Endothelial cell of umbilical vein (primary cell): ENCODE measurements at places on chromosomes 5 and 9.

- DNase-seq = no peak
Observed at GRCh38 chr5:102596113-102596512, 97.3 kb upstream of the SLCO6A1 start.

DNA sequence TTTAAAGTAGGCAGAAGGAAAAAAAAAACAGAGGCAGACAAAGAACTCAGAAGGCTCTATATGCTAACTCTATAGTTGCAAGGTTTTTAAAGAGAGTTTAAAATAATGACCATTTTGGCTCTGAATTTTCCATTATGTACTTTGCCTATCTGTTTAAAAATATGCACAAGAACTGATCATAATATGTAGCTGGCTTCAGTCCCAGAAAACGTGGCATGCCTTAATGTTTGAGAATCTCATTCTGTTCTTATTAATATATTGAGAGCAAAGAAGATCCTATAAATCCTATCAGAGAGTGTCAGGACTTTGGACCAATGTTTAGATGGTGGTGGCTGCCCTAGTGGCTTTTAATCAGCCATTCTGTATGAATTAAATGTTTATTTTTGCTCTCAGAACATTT lies 121.5 kb downstream of the JMY start:
- DNase-seq = no peak

DNA sequence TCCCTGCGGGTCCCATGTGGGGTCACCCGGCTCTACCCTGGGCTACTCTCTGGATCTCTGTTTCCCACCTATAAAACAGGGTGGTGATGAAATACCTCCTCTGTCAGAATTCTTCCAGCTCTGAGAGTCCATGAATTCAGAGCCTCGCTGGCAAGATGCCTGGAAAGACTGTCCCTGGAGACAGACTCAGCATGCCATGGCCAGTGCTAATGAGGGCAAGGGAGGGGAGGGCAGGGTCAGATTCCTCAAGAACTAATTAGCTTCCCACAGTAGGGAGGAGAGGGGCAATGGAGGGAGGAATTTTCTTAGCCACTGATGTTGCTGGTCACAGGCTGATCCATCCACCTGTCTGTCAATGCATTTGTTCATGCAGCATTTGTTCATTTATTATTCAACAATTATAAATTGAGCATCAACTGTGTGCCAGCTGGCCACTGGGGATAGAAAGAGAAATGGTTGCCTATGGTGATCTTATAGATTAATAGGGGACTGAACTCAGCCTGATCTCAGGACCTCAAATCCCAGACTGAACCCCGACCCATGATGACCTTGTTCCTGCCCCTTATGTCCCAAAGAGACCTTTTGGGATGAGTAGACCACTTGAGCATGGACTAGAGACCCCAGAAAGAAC lies 4.7 kb downstream of the SYNPO start:
- no peak for DNase-seq

GRCh38 chr5:60232036-60232795 lies 338.7 kb upstream of the PDE4D start:
- DNase-seq = no peak

DNA sequence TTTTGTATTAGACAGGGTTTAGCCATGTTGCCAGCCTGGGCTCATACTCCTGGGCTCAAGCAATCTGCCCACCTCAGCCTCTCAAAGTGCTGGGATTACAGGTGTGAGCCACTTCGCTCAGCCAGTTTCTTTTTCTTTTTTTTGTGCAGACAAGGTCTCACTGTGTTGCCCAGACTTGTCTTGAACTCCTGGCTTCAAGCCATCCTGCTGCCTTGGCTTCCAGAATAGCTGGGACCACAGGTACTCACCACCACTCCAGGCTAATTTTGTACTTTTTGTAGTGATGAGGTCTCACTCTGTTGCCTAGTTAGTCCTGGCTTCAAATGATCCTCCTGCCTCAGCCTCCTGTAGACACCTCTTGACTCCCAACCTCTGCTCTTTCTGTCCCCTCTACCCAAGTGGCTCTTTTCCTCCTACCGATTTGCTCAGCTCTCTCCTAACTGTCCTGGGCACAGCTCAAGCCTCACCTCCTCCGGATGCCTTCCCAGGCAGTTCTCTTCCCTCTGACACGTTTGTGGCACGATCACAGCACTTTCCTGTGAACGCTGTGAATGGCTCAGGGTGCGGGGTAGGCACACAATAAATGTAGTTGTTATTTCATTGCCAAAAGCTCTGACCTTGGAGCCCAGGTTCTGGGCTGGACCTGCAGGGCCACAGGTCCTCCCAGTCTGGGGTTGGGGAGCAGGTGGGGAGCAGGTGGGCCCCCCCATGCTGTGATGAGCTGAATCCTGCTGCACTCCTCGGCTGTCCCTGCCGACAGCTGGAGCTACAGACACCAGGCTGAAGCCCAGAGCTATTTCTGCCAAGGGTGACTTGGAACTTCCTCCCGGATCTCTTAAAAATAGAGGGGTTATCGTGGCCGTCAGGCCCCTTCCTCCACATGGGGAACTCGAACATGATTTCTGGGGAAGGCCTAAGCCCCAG lies 23.9 kb downstream of the GFI1B start:
- no peak for DNase-seq

- peak; percentile 48 for DNase-seq
Observed at GRCh38 chr5:176365351-176366231, at the start of gene ARL10. ARL10 (plus strand) TSS chr5:176365487; CDS start chr5:176365564, 77 bp downstream.

GRCh38 chr5:24364711-24365110 lies 280.1 kb downstream of the CDH10 start:
- no peak for DNase-seq

DNA sequence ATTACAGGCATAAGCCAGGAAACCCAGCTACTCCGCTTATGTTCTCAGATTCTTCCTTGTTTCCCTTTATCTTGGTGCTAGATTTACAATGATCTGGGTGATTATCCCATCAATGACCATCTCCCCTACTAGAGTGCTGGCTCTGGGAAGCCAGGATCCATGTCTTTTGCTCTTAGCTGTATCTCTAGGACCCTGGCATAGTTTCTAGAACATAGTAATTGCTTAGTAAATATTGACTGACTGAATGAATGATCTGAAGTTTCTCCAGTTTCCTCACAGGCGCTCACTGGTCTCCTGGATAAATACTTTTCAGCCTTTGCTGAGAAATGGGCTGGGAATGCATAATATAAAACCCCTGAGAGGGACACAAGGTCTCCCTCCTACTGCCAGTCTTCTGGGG lies 60.0 kb upstream of the KLF9 start:
- no peak for DNase-seq

DNA sequence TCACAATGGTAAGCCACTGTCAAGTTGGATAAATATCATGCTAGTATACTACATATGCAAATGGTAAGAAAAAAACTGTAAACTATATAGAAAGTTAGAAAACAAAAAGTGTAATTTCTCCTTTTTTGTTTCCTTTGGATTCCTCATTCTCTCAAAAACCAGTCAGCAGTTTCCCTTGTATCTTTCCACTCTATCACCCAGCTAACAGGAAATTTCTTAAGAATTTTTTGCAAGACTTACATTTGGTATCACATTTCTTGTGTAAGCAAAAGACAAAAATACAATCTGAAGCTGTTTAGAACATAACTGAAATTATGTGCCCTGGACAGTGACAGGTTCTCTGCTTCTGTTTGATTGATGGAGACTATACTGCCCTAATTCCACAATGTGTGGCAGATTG lies 25.2 kb upstream of the MSH3 start:
- no peak for DNase-seq

- DNase-seq = no peak
Observed at GRCh38 chr9:92185096-92185495, 69.9 kb upstream of the SPTLC1 start.

DNA sequence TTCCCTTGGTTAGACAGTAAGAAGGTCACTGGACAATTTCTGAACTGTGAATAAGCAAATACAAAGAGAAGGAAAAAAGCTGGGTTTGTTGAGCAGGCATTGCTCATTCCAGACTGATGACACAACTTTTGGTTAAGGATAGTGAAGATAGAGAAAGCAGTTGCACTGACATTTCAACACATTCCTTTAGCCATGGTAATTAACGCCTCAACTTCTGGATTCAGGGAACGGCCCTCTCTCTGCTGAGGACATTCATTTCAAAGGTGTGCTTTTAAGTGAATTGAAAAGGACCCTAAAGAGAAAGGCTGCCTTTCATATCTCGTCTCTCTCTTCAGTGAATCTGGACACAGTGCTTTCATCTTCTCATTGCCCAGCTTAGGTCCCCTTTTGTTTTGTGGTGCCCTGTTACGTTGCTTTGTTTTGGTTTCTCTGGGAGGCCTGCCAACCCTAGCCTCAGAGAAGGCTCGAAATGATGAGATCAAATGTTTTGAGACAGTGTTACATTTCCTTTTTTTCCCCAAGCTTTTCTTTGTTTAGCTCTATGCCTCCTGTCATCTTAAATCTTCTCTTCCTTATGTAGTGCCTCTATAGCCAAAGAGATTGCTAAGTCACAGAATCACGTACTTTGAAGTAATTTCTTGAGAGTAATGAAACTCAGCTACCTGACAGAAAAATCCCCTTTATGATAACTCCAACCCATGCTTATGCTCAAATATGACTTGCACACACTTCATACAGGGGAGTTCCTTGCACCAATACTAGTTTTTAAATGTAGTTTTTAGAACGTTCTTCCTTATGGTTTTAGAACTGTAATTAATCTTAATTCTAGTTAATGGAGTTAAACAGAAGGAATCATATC lies 94.4 kb upstream of the IFNE start:
- DNase-seq = peak; percentile 89

DNA sequence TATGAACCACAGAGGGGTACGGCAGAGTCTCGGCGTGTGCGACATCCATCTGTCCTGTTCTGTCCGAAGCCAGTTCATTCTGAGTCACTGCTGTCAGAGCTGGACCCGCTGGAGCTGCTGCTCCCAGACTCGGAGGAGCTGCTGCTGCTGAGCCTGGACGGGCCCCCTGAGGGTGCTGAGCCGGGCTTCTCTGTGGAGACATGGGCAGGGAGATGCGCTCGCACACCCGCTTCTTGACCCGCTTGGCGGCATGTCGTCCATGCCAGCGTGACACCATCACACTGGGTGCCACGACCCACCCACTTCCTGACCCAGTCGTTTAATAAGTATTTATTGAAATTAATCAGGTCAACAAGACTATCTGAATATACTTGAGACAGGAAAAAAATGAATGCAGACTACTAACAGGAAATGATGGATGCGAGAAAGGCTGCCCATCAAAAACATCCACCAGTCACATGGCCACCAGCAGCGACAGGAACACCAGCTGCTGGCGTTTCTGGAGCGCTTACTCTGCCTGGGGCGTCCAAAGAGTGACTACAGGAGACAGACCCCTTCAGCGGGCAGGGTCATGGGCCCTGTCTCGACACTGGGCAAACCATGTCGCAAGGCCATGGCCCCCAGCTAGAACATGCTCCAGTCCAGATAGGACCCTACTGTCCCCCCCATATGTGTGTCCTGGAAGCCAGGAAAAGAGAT lies 8.4 kb downstream of the BRD3OS start:
- DNase-seq = no peak

DNA sequence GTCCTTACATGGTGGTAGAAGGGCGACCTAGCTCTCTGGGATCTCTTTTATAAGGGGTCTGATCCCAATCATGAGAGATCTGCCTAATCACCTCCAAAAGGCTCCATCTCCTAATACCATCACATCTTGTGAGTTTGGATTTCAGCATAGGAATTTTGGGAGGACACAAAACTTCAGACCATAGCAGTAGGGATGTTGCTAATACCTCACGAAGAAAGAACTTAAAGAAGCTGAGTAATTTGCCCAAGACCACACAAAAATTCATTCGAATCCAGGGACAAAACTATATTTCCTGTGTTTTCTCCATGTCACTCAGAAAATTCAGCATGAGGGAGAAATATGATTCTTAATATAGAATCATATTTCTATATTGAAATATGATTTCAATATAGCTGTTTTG lies 32.7 kb downstream of the MTAP start:
- DNase-seq = no peak

GRCh38 chr5:179304466-179304865 lies 40.8 kb downstream of the ADAMTS2 start:
- DNase-seq = no peak

DNA sequence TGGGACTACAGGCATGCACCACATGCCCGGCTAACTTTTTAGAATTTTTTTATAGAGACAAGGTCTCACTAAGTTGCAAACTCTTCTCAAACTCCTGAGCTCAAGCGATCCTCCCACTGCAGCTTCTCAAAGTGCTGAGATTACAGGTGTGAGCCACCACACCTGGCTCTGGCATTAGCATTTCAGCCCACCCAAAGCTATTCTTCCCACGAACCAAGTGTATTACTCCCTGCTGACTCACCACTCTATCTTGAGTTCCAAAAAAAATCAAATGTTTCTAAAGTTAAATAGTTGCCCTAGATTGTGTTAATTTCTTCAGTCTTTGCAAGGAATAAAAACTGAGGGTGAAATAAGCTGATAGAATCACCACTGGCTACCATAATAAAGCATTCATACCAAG lies 205.5 kb downstream of the ARRDC3 start:
- DNase-seq = no peak

DNA sequence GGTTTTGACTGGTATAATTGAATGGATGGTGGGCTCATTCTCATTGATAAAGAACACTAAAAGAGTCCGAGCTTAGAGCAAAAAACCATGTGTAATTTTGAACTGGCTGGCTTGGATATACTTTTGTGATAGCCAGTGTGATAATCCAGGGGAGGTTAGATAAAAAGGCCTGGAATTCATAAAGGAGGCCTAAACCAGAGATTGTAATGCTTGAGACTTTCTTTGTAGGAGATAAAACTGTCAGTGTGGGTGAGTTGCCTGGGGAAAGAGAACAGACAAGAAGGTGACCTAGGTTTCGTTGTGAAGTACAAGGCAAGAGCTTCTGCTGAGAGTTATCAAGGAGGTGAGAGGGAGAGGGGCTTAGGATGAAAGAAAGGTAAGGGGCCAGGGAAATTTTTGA lies 17.0 kb upstream of the NMUR2 start:
- DNase-seq = no peak

DNA sequence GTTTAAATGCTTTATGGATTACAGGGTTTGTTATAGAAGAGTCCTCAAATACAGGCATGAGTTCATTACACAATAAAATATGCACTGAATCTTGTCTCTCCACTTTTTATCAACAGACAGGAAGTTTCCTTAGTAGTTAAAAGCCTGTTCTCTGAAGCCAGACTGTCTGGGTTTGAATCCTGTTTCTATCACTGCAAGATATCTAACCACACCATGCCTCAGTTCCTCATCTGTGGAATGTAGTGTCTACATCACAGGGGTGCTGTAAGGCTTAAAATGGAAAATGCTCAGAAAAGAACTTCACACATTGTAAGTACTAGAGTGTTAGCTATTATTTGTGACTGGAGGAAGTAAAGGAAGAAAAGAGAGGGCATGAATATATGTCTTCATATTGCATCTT lies 9.3 kb downstream of the LIX1 start:
- DNase-seq = no peak

GRCh38 chr5:1930880-1931603 lies 48.3 kb upstream of the IRX4 start:
- no peak for DNase-seq

GRCh38 chr9:109683521-109683920 lies 96.5 kb upstream of the PALM2AKAP2 start:
- no peak for DNase-seq
